ENCODE measurements at places on chromosomes 16 and 17. TPM values are rescaled to one million over a fixed set of nuclear protein-coding genes. Genes with fewer than 3 reads are reported as not detected.

The GJC1 gene
- 3.8 TPM for total RNA-seq

- no peak for DNase-seq
These were observed 4.6 kb downstream of the FAM171A2 start for GRCh38 chr17:44359006-44359405.

DNA sequence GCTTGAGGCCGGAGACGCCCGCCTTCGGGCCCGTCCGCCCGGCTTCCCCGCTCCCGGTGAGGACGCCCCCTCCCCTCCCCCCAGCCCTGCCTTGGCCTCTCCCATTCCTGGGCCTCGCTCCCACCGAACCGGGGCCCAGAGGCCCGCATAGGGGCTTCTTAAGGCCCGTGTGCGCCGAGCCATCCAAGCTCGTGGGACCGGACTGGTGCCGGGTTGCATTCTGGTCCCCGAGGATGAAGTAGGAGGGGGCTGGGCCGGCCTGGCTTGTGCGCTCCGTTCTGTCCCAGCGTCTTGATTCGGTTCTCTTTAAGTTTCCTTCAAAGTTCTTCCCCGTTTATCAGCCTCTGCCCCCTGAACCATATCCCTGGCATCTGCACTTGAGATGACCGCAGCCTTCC, 488 bp downstream of the SENP3 start:
- no peak for DNase-seq

GRCh38 chr17:66302761-66303626, 581 bp downstream of the PRKCA start:
- peak; percentile 19 for DNase-seq

- no peak for DNase-seq
These were observed 11.5 kb upstream of the MMD start for GRCh38 chr17:55433029-55433628.

GRCh38 chr16:70570967-70571570, 47.5 kb downstream of the SF3B3 start:
- DNase-seq: no peak

GRCh38 chr17:34390649-34391048, 27.6 kb upstream of the CCL1 start:
- DNase-seq: no peak

DNA sequence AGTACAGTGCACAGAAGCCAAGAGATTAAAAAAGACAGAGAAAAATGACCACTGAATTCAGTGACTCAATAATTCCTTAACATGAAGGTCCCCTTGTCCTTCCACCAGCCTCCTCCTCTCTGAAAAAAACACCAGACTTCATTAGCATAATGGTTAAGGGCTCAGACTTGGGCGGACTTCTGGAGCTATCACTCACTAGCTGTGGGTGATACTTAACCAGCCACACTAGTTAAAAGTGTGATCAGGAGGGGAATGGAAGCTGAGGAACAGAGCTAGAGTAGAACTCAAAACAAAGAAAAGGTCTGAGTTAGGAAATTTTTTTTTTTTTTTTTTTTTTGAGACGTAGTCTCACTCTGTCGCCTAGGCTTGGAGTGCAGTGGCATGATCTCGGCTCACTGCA, 23.2 kb downstream of the ZNF652 start:
- DNase-seq: no peak

DNA sequence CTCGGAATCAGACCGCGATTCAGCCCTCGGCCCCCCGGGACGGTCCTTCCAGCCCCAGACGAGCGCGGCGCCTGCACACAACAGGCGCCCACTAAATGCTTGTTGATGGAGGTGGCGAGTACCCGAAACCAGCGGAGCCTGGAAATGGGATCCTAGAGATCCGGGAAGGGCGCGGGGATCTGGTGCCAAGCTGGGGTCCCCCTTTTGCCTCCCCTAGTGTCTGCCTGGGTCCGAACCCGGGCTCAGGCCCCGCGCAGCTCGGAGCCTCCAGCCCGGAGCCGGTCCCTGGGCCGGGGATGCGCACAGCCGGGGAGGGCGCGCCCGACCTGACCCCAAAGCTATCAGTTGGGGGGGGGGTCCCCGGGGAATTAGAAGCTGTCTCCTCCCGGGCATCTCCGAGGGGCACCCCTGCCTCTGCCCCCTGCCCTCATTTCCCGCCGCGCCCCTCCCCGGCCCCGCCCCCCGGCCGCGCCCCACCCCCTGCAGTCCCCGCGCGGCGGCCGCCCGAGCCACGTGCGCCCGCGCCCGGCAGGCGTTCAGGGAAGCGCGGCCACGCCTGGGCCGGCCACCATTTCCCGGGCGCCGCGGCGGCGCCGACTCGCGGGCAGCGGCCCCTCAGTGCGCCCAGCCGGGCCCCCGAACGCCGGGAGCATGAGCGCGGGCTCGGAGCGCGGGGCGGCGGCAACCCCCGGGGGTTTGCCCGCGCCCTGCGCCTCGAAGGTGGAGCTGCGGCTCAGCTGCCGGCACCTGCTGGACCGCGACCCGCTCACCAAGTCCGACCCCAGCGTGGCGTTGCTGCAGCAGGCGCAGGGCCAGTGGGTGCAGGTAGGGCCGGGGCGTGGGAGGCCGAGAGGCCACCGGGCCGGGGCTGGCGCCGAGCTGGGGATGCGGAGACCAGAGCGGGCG, at the start of gene CPNE7:
Gene CPNE7 (plus strand): TSS at position 512 of the 906 bp plus-strand sequence. CDS start 140 bp downstream, at position 652.
- DNase-seq: no peak
